ENCODE measurements at places on chromosomes 1 and 21.

GRCh38 chr1:173573596-173573995 is 29.3 kb downstream of the SLC9C2 start:
- no peak for DNase-seq

DNA sequence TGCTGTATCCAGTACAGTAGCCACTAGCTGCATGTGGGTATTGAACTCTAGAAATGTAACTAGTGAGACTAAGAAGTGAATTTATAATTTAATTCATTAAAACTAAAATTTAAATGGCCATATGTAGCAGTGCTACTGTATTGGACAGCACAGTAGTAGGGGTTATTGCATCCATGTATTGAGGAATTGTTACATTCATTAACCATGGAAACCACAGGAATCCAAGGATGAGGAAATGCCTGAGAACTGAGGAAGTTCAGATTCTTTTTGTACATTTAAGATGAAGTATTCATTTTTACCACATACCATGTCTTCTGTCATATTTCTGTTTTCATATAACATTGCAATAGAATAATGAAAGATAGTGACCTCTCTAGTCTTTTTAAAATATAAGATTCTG is 2.6 kb downstream of the MTF2 start:
- DNase-seq: no peak

GRCh38 chr21:25626757-25627156 is 12.3 kb upstream of the JAM2 start:
- no peak for DNase-seq

GRCh38 chr1:33446590-33446989 is 15.7 kb upstream of the PHC2 start:
- DNase-seq: no peak

DNA sequence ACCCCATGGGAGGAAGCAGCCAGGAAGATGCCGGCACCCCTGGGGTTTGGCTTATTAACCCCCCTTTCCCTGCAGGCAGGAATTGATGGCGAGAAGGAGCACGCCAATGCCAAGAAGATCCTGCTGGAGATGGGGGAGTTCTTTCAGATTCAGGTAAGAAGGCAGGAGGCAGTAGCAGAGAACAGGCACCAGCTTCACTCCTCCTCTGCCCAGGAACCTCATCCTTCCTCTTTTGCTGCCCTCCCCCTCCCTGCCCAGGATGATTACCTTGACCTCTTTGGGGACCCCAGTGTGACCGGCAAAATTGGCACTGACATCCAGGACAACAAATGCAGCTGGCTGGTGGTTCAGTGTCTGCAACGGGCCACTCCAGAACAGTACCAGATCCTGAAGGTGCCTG is 1.2 kb upstream of the RUSC1 start:
- DNase-seq: no peak

GRCh38 chr21:42097860-42098454 is 26.8 kb downstream of the UMODL1 start:
- peak; percentile 19 for DNase-seq

GRCh38 chr1:5905436-5905835 is 86.8 kb downstream of the NPHP4 start:
- DNase-seq: no peak

DNA sequence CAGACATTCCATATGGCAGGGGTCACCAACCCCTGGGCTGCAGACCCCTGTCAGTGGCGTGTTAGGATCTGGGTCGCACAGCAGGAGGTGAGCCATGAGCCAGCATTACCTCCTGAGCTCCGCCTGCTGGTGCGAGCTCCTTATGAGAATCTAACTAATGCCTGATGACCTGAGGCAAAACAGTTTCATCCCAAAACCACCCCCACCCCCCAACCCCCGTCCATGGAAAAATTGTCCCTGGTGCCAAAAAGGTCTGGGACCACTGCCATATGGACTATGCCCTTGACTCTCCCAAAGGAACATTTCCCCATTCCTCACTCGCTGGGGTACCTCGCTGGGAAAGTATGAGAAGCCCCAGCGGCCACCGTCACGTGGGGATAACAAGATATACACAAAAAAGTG is 6.4 kb upstream of the CPT2 start:
- DNase-seq: no peak

- no peak for DNase-seq
These were observed 31.9 kb downstream of the MAP10 start for GRCh38 chr1:232837087-232837486.

DNA sequence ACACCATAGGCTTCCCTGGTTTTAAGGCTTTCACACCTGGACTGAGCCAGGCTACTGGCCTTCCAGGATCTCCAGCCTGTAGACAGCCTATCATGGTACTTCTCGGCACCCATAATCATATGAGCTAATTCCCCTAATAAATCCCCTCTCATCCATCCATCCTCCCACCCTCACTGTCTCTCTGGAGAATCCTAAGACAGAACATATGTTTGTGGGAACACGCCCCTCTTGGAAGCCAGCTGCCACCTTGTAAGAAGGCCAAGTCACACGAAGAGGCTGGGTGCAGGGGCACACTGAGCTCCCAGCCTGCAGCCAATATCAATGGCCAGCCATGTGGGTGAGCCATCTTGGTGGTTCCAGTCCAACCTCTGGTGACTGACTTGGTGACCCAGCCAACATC is 7.4 kb downstream of the CLCC1 start:
- DNase-seq: no peak

- DNase-seq: no peak
These were observed 20.7 kb downstream of the SFT2D2 start for GRCh38 chr1:168246506-168246905.

DNA sequence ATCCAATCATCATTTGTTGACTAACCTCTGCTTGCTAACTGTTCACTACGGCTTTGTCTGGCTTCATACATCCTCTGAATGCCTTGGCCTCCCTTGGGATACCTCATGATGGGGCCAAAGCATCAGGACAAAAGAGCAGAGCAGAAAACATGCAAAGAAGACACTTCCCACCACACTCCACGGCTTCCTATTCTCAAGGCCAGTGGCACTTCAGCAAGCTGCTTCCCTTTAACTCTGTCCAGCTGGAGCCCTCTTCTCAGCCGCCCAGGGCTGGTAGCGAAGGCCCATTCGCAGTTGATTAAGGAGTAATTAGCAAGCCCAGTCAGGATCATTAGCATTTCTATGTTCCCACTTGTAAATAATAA is 224.3 kb upstream of the FGGY start:
- DNase-seq: no peak

GRCh38 chr1:247528812-247529474 is 7.3 kb downstream of the OR2C3 start:
- no peak for DNase-seq

DNA sequence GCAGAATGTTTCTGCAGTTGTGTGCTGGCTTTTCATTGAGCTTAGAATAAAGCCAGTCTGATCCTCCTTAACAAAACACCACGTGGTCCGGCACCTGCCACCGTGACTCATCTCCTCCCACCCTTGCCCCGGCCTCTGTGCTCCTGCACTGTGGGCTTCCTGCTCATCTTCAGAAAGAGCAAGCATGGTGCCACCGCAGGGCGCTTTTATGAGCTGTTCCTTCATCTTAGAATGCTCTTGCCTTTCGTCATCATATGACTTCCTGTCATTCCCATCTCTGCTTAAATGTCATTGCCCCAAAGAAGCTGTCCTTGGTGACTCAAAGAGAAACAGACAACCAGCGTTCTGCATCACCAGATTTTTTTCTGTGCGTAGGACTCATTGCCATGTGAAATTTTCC is 117.8 kb downstream of the HHAT start:
- DNase-seq: peak; percentile 5

GRCh38 chr1:66833112-66833511 is 32.0 kb upstream of the INSL5 start:
- DNase-seq: no peak

GRCh38 chr1:90720145-90720636 is 3.1 kb upstream of the BARHL2 start:
- no peak for DNase-seq

DNA sequence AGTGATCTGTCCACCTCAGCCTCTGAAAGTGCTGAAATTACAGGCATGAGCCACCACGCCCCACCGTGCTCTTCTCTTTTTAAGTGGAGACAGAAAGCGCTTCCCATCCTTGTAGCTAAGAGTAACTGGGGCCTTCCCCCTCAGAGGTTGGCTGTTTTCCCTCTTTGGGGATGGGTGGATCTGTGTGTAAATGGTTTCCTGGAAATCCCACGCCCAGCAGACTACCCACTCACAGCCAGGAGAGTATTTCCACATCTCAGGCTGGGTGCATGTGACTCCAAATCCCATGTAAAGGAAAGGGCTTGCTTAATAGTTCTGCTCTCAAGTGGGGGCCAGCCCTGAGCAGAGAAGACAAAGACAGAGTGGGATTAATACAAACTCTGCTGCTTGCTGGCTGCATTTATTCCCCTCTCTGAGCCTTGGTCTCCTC is 19.6 kb upstream of the TCEA3 start:
- DNase-seq: no peak

DNA sequence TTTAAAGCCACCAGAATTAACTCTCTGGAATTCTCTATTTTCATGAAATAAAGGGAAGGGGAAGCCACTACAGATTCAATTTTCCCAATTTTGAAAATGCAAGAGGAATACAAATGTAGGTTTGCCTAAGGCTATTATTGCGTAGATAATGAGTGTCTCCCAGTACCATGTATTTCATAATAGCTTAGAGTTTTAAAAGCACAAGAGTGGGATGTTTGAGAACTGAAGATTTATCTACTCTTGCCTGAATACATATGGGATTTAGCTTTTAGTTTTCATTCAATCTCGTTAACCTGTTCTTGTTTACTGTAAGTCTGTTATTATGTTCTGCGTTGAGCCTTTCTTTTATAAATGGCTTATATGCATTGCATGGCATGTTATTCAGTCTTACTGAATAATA is 795.1 kb downstream of the BRINP3 start:
- DNase-seq: no peak

- DNase-seq: no peak
These were observed 89.2 kb downstream of the SLC35F3 start for GRCh38 chr1:233993651-233994050.

DNA sequence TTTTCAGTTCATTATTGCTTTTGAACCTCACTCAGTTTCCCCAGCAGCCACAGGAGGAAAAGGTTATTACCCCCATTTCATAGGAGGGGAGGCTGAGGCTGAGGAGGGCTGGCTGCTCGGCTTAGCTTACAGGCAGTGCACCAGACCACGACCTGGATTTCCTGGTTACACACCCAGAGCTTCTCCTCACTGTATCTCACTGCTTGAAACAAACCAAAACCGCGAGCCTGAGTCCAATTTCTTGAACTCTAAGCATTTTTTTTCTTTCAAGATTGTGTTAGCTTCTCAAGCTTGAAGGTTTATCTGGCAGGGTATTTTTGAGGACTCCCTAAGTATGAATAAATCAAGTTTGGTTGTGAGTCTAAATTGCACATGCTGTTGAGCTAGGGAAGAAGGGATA is 188.9 kb upstream of the EDN2 start:
- no peak for DNase-seq

DNA sequence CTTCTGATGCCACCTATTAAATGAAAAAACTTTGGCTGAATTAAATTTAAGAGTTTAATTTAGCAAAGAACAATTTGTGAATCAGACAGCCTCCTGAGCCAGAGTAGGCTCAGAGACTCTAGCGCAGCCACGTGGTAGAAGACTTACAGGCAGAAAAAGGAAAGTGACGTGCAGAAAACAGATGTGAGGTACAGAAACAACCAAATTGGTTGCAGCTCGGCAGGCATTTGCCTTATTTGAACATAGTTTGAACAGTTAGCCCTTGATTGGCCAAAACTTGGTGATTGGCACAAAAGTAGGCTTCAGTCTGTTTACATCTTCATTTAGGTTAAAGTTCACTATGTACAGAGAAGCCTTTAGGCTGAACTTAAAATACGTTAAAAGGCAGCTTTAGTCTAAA is 22.9 kb downstream of the TCP10L start:
- DNase-seq: no peak

DNA sequence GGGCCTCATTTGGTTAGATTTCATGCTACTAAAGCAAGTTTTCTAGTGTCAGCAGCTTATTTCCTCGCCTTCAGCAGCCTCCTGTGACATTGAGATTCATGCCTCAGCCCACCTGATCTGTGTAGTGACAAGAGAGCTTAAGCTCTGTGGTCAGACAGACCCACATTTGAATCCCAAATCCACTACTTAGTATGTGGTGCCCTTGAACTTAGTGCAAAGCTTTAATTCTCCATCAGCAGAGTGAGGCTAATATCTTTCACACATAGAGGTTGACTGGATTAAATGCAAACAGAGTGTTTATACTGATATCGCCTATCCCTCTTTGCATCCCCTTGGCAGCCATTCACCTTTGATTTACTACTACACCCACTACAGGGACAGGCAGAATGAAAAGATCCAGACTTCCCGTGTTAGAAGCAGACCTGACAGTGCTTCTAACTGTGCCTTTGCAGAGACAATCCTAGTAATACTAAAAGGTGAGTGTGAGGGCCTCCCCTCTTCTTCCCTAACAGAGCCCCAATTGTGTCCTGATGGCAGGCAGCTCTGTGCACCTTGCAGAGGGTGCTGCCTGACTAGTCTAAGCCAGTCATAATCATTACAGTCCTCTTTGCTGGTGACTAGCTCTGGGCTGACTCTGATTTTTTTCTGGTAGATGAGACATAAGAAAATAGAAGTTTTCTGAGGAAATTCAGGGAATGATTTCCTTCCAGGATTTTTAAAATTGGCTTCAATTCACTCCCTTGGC is 264.0 kb downstream of the CTH start:
- DNase-seq: no peak

DNA sequence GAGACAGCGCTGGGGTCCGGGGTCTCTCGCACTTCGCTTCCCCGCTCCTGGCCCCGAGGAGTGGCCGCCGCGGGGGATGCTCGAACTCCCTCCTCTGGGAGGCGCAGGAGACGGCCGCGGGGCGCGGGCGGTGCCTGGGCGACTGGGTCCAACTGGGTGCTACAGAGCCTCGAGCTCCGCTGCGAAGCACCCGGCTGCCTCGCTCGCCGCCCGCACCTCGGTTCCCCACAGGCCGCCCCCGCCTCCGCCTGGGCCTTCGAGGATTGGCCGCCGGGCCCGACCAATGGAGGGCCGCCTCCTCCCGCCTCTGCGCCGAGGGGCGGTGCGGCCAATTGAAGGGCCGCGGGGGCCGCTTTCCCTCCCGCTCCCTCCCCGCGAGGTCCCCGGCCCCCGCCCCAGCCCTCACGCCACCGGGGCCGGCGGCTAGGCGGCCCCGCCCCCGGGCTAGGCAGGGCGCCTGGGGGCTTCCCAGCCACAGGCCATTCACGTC is at the start of gene CNN3:
TSS of gene CNN3 (minus strand) at position 196 of the 490 bp plus-strand sequence. CDS start 216 bp downstream, outside the sequence.
- no peak for DNase-seq

- DNase-seq: no peak
These were observed 59.7 kb upstream of the CLDN14 start for GRCh38 chr21:36539434-36540150.
